ENCODE measurements at places on chromosomes 2 and 18.

GRCh38 chr2:224146356-224147160 is 107.5 kb upstream of the SERPINE2 start:
- no peak for DNase-seq

GRCh38 chr2:88517759-88518201 is 65.3 kb upstream of the FOXI3 start:
- no peak for DNase-seq

GRCh38 chr18:39604836-39605235 is 2039.2 kb upstream of the CELF4 start:
- DNase-seq = no peak

DNA sequence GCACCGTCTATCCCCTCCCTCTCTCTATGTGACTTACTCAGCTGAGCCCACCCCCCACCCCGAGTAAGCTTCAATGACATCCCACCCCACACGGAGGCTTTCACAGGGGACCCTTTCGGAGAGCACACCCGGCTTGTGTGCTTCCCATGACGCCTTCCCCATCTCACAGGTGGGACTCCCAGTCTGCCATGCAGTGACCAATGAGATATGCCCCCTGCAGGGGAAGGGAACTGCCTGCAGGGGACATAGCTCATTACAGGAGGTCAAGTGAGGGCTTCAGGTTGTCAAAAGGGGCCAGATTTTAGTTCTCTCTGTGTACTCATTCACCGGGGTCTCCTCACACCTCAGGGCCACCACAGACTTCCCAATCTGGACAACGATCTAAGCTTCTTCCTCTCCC is 112.6 kb downstream of the GAREM1 start:
- DNase-seq = no peak

GRCh38 chr18:73724958-73725357 is 422.7 kb downstream of the FBXO15 start:
- no peak for DNase-seq

All from hematopoietic multipotent progenitor cell treated with erythropoietin and hydrocortisone succinate and interleukin-3 and kit ligand, for 15 days (in vitro differentiated cells).